Nucleus accumbens (tissue), 56 donors: ENCODE measurements at places on chromosomes 6 and 20.

DNA sequence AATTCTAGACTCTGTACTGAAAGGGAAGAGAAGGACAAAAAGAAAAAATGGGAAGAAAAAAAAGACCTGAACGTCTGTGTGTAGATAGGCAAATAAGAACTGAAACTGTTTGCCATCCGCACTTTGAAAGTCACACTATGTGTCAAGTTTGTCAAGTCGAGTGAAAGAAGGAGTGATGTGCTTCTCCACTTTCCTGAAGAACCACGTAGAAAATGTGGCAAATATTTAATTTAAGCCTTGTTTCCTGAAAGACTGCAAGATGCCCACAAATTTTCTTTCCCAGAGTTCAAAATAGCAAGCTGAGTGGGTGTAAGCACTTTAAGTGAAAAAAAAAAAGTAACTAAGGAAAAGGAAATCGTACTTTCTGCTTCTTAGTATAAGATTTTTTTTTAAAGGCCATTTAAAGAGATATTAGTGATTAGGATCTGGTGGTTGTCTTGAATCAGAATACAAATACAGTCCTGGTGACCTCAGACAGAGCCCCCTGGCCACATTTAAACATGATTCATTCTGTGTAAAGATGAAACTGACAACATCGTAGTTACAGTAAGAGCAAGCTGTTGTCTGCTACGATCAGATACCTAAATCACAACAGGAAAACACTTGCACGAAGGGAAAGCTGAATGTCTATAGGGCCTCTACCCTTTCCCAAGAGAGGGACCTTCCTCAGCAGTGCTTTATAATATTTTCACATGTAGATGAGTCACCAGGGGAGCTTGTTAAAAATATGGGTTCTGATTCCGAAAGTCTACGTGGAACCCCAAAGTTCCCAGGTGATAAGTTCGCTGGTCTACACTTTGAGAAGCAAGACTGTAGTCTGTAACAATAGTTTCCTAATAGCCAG lies 102.3 kb downstream of the HIVEP2 start:
- DNase-seq: no peak

- no peak for DNase-seq
Measured at GRCh38 chr6:160519603-160520042, 144.5 kb downstream of the LPA start.

DNA sequence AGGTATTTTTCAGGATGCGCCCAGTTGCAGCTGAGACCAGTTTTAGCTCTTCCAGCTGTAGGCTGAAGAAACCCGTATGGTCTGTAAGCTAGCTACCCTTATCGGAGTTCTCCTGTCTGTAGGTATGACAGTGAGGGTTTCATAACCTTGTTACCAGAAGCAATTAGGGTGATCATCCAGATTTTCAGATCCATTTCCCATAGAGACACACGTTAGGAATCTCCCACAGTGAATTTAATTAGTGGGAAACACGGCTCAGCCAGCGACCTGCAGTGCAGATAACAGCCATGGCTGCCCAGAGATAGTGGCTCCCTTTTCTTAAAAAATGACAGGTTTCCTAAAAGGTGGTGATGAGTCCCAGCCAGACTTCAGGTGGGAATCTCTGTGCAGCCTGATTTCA lies 111.1 kb downstream of the BTBD3 start:
- no peak for DNase-seq

GRCh38 chr6:2827142-2827541 lies 14.5 kb downstream of the SERPINB1 start:
- DNase-seq: no peak

- no peak for DNase-seq
Measured at GRCh38 chr6:34035704-34036356, 110.1 kb downstream of the GRM4 start.

- no peak for DNase-seq
Measured at GRCh38 chr6:133369773-133370272, 128.7 kb downstream of the EYA4 start.

DNA sequence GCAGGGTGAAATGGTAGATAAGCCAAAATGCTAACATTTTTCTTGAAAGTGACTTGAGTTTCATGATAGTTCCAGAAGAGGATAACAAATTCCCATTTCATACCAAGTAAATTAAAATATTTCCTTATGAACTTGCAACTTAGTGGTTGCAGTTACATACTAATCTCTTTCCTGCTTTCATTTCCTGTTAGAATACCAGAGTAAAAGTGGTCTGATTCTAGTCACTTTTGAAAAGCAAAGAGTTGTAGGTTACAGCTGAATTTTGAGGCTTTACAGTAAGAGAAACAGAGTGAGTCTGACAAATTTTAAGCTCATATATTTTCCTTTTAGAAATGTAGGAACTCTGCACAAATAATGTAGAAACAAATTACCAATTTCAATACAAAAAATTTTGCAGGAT lies 117.4 kb downstream of the ZFAND3 start:
- no peak for DNase-seq

DNA sequence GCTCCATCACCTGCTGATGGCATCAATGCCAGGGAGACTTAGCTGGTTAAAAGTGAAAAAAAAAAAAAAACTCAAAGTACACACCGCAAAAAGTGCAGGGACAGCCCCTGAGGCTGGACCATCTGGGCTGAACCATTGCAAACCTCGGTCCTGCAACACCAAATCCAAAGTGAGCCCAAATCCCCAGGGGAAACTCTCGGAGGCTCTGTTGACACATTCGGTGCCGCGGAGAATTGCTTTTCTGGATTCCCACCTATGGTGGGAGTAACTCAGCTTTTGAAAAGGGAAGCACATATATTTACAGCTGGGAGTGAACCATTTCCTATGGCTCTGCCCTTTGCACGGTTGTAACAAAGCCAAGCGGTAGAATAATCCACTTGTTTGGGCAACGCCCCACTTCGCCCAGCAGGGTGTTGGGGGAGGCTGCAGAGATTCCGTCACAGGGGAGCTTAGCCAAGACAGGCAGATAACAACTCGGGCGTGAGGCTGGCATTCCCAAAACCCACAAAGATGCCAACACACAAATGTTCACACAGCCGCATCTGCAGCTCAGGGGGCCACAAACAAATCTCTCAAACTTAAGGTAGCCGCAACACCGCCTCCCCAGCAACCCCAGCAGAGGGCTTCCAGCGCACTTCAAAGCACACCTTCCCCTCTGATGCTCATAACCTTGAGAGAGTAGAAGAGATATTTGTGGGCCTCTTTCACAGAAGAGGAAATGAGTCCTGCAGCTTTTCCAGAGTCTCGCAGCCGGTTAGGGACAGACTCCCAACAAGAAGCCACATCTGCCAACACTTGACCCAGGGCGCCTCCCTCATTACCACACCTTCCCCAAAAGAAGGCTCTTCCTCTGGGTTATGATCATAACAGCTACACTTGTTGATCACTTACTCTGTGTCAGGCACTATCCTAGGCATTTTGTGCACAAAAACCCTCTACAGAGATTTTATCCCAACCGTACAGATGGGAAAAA lies 11.4 kb downstream of the ZC3H12D start:
- DNase-seq: no peak

DNA sequence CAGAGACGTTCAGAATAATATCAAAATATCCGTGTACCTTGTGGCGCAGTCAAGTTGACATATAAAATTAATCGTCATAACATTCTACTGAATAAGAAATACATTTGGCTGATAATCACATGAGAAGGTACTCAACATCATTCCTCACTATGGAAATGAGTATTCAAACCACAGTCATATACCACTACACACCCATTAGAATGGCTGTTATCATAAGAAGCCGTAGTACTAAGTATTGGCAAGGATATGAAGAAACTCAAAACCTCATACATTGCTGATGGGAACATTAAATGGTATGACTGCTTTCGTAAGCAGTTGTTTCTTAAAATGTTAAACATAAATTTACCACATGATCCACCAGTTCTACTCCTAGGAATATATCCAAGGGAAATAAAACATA lies 244.7 kb downstream of the CDKAL1 start:
- no peak for DNase-seq

DNA sequence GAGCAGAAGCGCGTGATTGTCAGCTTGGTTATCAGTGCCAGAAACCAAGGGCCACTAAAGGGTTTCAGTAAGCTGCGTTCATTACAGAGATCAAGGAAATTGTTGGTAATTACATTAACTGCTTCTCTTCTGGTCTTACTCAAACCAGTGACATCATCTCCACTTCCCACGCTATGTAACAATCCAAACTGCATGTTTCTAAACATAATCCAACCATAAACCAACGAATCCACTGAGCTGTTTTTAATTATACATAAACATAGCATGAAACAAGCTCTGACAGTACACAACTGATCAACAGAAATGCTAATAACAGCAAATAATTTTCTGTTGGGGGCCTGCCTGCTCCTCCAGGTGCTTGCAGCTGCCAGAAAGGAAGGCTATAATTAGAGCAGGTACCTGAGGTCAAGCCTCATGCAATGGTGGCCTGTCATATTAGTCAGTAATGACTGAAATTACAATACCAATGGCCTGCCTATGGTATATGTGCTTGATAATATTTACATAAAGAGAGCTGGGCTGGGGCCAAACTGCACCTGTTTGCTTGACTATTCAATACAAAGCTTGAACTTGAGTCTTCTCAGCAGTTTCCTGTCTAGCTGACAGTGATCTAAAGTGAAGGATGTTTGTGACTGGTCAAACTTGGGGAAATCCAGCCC lies 40.1 kb downstream of the ILRUN start:
- no peak for DNase-seq

DNA sequence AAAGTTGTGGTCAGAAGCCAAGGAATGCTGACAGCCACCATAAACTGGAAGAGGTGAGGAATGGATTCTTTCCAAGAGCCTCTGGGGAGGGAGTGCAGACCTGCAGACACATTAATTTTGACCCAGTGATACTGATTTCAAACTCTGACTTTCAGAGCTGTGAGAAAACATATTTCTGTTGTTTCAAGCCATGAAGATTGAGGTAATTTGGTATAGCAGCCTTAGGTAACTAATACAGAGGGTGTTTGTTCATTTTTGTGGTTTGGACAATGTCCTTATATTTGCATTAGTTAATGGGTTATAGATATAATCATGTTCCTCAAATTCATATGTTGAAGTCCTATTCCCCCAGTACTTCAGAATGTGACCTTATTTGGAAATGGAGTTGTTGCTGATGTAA lies 85.4 kb upstream of the GTSF1L start:
- DNase-seq: no peak
